Renal cortex interstitium (tissue), 15 donors: ENCODE measurements at places on chromosomes 7 and 10. TPM values are rescaled to one million over a fixed set of nuclear protein-coding genes. Genes with fewer than 3 reads are reported as not detected.

- DNase-seq, result no peak
Observed at GRCh38 chr7:101859411-101860106, 42.1 kb downstream of the CUX1 start.

DNA sequence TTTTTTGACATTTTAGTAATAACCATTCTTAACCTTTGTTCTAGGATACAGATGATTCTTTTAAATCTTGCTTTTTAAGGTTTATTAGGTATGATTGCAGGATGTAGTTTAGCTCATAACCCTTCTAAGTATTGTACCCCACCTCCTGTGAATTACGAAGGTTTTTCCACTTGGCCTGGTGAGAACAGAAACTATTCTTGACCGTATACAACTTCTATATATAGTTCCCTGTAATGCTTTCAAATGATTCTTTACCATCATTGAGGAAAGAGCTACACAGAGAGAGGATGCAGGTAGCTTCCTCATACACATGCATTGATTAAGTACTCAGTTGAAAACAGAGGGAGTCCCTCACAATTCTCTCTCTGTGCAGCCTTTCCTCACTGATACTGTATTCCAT, 86.3 kb downstream of the PALS2 start:
- no peak for DNase-seq

DNA sequence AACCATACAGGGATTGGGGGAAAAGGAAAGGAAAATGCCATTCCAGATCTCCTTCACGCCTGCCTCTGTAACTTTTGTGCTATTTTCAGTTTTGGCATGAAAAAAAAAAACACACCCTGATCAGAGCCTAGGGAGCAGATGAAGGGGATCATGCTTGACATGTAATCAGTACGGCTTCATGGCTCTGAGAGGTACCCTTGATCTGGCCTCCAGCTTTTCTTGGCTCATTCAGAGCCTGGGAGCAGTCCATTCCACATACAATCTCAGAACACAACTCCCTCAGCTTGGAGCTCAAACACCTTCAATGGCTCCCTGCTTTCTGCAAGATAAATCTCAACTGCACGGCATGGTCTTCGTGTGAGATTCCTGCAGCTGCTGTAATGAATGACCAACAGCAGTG, 422.8 kb upstream of the ZMIZ1 start:
- no peak for DNase-seq

DNA sequence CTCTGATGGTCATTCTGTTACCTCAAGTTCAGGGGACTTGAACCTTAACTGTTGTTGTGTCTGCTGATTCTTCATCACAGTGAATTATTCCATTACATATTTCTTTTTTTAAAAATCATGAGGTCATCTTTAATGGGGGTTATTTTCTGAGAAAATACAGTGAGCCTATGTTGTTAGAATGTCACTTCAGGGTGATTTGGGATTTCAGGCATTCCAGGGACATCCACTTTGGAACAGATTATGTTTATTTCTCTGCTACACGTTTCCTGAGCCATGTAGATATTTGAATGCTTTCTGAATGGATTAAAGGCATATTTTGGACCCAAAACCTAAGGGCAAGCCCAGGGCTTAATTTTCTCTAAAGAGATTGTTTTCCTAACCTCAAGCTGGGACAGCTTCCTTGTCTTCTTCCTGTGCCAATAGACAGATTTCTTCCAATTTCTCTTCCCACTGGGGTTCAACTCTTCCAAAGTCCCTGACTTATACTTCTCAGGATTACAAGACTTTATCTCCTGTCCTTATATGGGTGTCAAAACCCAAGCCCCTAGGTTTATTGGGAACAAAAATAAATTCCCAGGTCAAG, 271.7 kb downstream of the ARHGAP12 start:
- DNase-seq, result no peak

RHOBTB1 gene
- 80.9 TPM for polyA plus RNA-seq

DNA sequence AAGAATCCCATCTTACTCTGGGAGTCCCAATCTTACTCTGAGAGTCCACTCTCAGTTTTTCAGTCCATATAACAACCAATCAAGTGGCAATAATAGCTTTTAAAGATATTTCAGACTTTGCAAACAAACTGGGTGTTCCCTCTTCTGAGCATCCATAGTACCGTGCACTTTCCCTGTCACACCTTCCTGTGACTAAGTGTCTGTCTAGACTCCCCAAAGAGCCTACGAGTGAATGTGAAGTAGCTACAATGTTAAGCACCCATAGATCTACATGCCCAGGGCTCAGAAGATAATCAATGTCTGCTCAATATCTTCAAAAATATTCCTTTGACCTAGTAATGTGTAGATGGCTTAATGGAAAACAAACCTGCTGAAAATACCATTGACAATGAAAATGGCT, 95.6 kb upstream of the ASAH2 start:
- DNase-seq, result no peak

GRCh38 chr10:124943301-124944092, 1.6 kb downstream of the ZRANB1 start:
- DNase-seq, result no peak

ATRNL1 gene
- polyA plus RNA-seq, result 27.2 TPM

CTAGE15 gene
- 1.7 TPM for polyA plus RNA-seq

BEND7 gene
- polyA plus RNA-seq, result 37.9 TPM

DNA sequence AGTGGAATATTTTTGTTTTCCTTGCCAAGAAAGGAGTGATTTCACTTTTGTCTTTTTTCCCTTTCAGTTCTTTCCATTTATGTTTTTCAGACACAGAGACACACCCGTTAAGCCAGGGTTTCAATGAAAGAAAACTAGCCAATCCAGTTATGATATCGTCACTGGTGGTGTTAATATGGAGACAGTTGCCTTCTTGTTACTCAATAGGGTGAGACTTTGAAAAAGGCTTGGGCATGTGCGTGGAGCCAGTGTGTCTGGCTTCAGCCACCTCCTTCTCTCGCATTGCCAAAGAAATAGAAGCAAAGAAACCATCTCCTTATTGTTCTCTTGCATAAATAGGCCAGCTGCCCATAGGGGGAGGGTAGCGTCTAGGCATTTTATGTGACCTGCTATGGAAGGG, 84.1 kb upstream of the DLX6 start:
- DNase-seq, result no peak

- DNase-seq, result no peak
Observed at GRCh38 chr10:114905450-114905849, 32.5 kb upstream of the TRUB1 start.

GRCh38 chr10:14377591-14378175, 47.0 kb upstream of the FRMD4A start:
- DNase-seq, result no peak

- DNase-seq, result no peak
Observed at GRCh38 chr10:11658801-11659368, 47.4 kb upstream of the USP6NL start.

DNA sequence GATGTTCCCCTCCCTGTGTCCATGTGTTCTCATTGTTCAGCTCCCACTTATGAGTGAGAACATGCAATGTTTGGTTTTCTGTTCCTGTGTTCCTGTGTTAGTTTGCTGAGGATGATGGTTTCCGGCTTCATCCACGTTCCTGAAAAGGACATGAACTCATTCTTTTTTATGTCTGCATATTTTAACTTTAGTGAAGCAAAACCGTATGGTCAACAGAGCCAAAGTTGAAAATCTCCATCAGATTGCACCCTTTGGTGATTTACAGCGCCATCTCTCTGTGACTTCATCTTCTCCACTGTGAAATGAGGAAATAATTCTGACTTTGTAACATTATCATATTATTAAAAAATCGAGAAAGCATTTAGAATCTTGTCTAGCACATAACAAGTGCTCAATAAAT, 132.3 kb upstream of the PLXDC2 start:
- DNase-seq, result peak; percentile 29

DNA sequence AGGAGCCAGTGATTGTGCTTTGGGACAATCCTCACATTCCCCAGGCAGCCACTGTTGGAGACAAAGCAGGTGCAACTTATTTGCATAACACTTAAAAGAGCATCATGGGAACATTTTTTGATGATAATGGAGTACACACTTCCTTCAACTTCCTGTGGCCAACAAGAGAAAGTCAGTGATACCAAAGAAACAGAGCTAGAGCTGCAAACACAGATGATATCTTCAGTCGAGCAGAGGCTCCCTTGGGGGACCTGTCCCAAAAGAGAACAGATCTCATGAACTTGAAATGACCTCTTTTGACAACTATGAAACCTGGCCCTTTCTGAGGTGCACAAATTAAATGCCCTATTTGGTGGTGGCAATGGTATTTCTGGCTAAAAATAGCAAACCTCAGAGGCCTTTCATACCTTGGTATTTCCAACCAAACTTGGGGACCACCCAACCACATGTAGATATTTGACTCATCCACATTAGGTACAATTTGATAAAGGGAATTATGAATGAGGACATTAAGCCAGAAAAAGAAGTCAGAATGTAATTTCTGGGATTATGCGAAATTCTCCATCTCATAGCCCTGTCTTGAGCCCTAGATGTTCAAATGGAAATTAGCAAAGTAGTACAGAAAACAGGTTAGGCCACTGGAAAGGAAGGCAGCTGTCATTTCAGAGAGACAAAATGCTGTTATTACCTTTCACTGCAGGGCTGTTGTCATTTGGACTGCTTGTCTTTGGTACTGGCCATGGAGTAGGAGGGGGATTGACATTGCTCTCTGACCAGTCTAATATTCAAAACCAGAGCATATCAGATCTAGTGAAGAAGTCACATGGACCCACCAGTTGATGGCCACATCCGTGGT, 146.2 kb downstream of the ICA1 start:
- no peak for DNase-seq

DNA sequence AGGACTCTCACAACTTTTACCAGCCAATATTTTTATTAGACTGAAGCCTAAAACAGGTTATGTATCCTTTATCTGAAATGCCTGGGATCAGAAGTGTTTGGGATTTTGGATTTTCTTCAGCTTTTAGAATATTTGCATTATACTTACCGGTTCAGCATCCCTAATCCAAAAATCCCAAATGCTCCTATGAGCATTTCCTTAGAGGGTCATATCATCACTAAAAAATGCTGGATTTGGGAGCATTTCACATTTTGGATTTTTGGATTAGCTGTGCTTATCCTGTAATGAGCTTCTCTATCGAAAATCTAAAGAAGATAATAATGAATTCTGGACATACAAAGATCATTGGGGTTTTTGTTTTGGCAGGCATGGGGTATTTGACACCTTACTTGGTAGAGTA, 53.0 kb downstream of the RALA start:
- DNase-seq, result no peak

DNA sequence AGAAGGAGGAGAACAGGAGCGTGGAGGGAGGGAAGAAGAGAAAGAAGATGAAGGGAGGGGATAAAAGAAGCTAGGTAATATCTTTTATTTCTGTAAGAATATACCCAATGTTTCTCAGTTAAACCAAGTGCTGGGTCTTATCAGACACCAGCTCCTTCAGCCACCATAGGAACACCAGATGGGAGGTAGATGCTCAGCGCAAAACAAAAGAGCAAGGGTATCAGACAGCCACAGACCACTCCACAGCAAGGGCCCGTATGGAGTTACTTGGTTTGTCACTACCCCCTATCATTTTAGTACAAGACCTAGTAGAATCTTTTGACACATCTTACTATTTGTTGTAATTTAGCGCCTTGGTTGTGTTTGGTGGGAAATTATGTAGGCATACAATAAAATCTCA, 65.9 kb upstream of the FAM133B start:
- DNase-seq, result no peak

C7orf57 gene
- 0.62 TPM for polyA plus RNA-seq

TMEM178B gene
- 0.36 TPM for polyA plus RNA-seq

WASHC2A gene
- 67.2 TPM for polyA plus RNA-seq

CLEC2L gene
- polyA plus RNA-seq, result 1.00 TPM

GRCh38 chr7:87505557-87506245, 30.2 kb upstream of the ABCB4 start:
- no peak for DNase-seq

TRIL gene
- 53.4 TPM for polyA plus RNA-seq

ST8SIA6 gene
- polyA plus RNA-seq, result 1.1 TPM

DNA sequence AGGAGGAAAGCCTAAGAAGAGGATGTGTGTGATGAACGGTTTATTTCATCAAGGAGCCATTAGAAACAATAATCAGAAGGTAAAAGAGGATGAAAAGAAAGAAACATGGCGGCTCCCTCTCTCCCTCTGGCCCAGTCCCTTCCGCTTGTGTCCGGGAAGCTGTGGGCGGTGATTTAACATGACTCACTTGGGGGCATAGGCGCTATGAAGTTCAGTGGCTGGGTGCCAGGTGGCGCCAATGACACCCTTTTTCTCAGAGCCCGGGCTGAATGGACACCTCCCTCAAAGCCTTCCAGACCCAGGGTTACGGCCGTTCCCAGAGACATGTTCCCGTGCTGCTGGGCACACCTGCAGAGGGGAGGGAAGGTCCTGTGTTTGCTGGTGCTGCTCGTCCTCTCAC, 244.0 kb downstream of the SKAP2 start:
- DNase-seq, result no peak

TUBB8 gene
- polyA plus RNA-seq, result 0.67 TPM

FAM25C gene
- not detected for polyA plus RNA-seq

TAS2R3 gene
- polyA plus RNA-seq, result 0.65 TPM

DNA sequence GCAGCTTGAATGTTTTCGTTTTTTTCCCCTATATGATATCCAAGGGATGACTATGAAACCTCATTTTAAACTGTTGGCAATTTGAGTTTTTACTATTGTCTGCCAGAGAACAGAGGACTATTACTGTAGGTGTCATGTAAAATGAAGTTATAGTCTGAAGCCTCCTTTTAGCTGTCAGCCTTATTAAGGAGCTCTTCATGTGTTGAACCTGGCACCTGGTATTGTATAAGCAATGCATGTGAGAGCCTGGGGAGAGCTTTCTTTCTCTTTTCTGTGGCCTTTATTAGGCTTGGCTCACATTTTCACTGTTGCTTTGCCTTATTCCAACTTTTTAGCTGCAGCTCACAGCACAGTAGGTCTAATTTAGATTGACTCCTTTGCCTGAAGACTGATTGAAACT, 119.1 kb upstream of the FOXP2 start:
- DNase-seq, result no peak

- no peak for DNase-seq
Observed at GRCh38 chr7:111180338-111180737, 89.4 kb downstream of the LRRN3 start.

- DNase-seq, result no peak
Observed at GRCh38 chr7:30931161-30931928, 19.7 kb downstream of the AQP1 start.

- DNase-seq, result no peak
Observed at GRCh38 chr10:110818311-110819256, 53.1 kb upstream of the PDCD4 start.

- no peak for DNase-seq
Observed at GRCh38 chr7:16416289-16417282, 4.8 kb downstream of the CRPPA start.

GSDME gene
- polyA plus RNA-seq, result 13.6 TPM

ARL4A gene
- 28.9 TPM for polyA plus RNA-seq
